Forelimb muscle (tissue), 1 donor: ENCODE measurements at places on chromosomes 1 and 21. TPM values are rescaled to one million over a fixed set of nuclear protein-coding genes. Genes with fewer than 3 reads are reported as not detected.

DNA sequence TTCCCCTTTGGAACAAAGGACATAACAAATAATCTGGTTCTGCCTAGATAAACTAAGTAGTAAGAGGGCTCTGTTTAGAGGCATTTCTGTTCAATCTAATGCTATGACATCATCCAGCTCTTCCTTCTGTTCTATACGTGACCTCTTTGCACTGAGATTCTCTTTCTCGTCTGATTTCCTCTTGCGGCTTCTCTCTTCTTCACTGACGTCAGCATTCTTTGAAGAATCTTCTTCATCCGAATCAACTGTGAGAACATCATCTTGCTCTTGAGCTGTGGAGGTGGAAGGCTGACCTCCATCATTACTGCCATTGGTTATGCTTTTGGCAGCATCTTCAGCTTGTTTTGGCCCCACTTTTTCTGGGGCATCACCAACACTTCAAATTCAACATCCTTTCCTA is 130.4 kb downstream of the HS2ST1 start:
- DNase-seq, result no peak

Gene ST6GALNAC5
- polyA plus RNA-seq, result 1.4 TPM

Gene ZNF648
- polyA plus RNA-seq, result 0.16 TPM

DNA sequence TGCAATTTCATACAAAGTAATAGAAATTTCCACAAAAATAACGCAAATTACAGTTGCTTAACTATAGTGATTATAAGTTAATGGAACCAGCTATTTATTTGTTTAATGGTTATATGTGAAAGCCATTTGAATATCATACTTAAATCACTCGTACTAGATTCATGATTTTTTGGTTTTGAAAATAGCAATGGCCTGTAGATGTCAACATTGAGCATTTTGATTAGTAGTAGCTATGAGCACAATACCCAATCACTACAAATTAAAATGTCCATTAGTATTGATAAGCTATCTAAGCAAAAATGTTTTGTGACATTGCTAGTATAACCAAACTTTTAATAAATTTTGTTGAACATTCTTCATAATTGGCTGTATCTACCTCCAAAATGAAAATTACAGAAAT is 10.0 kb downstream of the COL24A1 start:
- DNase-seq, result no peak

DNA sequence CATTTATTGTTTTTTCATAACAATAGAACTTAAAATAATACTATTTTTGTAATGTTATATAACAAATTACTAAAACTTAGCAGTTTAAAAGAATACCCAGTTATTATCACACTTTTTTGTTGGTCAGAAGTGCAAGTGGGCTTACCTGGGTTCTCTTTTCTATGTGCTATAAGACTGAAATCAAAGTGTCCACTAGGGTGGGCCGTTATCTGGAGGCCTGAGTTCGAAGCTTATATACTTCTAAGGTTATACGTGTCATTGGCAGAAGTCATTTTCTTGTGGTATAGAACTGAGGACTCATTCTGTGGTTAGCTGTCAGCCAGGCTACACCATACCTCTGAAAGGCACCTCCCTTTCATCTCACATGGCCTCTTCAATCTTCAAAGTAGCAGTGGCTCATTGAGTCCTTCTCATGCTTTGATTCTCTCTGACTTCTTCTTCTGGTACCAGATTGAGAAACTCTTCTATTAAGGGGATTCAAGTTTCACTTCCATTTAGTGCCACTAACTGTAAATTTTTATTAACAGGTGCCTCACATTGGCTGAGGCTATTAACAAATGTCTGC is 414.3 kb downstream of the AMY1C start:
- no peak for DNase-seq

- no peak for DNase-seq
These were observed 19.1 kb upstream of the LAMC1 start for GRCh38 chr1:183004141-183004540.

DNA sequence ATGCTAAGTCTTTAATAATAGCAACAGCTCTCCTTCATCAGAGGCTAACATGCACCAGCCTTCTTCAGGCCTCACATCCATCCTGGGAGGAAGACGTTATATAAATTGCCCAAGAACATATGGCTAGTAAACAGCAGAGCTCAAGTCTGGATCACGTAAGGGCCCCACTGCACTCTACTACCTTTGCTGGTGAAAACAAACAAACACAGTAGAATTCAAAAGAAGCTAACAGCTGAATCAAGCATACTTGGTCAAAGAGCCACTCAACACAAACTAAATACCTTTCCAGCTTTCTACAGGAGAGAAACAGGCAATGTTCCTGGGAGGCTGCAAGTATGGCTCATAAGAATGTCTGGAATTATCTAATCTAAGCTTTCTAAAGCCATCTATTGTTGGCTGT is 66.0 kb downstream of the WLS start:
- no peak for DNase-seq

Gene MRTO4
- polyA plus RNA-seq, result 27.0 TPM

- no peak for DNase-seq
These were observed 67.2 kb downstream of the SLC35A3 start for GRCh38 chr1:100036718-100037655.

GRCh38 chr21:16013570-16013969 is 283.8 kb downstream of the USP25 start:
- no peak for DNase-seq

Gene RPTN
- not detected for polyA plus RNA-seq

DNA sequence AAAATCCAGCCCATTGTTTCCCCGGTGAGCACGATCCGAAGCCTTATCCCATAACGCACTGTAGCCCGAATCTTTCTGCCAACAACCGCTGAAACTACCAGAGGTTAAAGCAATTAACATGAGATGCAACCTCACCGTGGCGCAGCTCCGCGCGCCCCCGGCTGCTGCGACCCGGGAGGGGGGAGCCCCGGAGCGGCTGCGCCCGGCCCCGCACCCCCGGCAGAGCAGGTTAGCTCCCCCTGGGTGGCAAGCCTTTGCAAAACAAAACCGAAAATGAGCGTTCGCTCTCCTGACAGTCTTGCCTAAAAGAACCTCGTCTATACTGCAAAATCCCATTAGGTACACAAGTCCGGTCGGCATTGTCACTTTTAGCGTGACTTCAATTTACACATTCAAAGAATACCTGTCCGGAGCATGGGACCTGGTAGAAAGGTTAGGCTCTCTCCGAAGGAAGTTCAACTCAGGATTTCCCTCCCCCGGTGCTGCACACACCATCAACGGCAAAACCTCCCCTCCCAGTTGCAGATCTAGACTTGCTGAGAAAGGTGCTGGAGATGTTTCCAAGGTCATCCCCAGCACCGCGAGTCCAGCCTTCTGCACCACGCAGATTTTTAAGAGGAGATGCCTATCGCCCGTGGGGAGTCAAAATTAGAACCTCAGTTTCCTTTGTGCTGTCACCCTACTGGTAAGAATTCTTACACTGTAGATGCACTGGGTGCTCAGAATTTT is 107.5 kb downstream of the ZNF281 start:
- DNase-seq, result no peak

Gene FCER1A
- 0.42 TPM for polyA plus RNA-seq

DNA sequence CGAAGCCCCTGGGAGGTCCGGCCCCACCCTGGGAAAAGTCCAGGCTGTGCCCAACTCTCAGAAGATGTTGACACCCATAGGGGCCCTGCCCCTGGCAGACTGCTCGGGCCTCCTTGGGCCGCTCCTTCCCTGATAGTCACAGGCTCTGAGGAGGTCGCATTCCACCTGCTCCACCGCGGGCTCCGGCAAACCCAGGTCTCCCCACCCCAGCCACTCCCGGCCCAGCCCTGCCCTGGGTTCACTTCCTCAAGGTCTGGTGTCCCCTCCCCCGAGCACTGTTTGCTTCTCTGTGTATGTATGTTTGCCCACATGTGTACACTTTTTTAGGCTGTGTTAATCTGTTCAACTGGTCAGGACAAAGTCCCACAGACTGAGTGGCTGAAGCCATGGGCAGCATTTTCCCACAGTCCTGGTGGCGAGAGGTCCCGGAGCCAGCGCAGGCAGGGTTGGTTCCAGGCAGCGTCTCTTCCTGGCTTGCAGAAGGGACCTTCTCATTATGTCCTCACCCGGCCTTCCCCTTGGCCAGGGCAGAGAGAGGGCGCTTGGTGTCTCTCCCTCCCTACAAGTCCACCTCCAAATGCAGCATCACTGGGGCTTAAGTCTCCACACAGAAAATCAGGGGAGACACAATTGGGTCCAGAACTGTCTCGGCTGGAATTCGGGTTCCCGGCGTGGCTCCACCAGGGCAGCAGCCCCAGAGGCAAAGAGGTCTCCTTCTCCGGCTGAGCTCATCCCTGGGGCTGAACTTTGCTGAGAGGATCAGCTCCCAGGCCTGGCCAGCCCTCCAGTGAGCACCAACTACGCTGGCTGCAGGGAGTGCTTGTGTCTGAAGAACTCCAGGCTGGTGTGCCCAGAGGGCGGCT is 10.5 kb upstream of the PRXL2B start:
- no peak for DNase-seq

Gene FAM72D
- 1.8 TPM for polyA plus RNA-seq

Gene TRNP1
- 0.96 TPM for polyA plus RNA-seq

Gene KANK4
- 10.1 TPM for polyA plus RNA-seq

- no peak for DNase-seq
These were observed 170.6 kb downstream of the NPHP4 start for GRCh38 chr1:5821540-5822176.

Gene UBL4B
- not detected for polyA plus RNA-seq

DNA sequence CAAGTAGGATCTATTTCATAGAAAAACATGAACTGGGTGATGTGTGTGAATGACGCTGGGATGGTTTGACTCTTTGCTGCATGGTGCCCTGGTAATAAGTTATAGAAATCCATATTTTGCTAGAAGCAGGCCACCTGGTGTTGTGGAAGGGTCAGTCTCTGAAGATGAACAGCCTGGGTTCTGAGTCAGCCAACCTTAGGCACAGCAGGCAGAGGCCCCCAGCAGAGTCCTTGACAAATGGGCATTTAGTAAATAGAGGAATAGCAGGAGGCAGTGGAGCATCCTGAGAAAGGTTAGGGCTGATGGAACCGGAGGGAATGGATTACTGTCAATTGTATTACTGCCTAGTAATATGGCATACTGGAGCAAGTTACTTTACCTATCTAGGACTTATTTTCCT is 20.9 kb downstream of the FGGY start:
- DNase-seq, result no peak

DNA sequence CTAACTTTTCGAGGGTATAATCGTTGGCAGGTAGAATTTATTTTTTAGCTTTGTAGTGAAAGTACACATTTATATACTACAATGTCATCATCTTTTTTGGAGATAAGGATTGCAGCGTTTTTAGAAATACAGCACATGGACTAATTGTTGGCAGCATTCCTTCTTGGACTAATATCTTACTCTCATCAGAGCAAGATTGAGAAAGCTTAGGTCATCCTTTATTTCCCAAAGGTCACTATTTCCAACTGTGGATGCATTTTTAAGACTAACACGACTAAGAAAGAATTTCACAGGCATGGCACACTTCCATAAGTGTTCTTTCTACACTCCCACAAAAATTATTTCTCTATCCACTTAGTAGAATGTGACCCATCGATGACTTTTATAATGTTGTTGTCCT is 732.3 kb downstream of the NCAM2 start:
- DNase-seq, result peak; percentile 68

DNA sequence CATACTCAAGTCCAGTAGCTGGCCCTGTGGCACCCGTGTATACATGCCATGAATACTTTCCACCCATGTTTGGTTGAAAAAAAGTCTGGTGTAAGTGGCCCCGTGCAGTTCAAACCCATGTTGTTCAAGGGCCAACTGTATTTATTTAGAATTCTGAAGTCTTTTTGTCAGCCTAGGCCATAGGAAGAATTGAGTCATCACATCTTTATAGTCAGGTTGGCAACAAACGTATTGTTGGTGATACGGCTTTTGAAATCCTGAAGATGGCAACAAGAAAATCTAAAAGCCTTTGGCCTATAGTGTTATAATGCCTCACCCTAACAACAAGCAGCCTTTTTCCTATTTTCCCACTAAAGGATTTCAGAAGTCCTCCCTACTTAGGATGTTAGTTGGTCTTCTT is 363.6 kb downstream of the PLPP3 start:
- no peak for DNase-seq
